NCI-H774 (cell line): ENCODE measurements at places on chromosomes 2 and 18.

DNA sequence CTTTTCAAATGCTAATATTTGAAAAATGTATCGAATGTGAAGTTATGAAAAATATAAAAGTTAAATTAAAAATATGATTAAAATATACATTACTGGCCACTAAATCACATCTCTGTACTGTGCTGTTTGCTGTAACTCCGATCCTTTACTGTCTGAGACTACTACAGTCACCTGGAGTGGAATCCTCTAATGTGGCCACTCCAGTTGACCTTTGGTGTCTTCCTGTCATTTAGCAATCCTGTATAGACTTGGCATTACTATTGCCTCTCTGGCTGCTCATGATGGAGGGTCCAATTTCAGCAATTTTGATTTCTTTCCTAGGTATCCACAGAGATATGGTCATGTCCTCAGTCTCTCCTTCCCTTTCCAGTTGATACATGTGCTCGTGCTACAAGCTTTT, 560.0 kb downstream of the CCDC85A start:
- no peak for DNase-seq

DNA sequence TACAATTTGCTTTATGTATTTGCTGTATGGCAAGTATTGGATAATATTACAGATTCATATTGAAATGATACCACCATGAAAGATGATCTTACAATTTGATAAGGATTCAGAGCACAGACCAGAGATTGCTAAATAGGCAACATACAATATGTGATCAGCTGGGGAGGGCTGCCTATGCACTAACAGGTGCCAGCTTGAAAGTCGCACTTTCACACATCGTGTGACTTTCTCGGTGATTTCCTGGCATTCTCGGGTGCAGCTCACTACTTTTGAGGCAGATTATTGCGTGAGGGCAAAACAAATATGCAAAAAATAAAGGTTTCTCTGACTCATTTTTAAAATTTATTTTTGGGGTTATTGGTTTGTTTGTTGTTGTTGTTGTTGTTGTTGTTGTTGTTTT, 36.0 kb downstream of the RBMS1 start:
- no peak for DNase-seq

DNA sequence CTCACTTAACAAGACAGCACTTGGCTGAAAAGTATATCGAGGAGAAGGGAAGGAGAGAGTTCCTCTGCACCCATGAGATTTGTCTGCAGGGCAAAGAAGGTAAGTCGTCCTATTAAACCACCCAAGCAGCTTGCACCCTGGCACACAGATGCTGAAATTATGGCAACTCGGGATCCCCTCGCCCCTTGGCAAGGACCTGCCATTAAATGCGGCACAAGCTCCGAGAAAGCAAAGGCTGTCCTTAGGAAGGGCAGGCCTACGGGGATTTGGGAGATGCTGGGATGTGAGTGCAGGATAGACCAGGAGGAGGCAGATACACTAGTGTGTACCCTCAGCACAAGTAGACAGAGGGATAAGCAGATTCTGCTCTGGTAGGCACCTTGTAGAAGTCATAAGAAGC, 191.5 kb downstream of the ALK start:
- no peak for DNase-seq

GRCh38 chr2:84830758-84831500, 50.0 kb downstream of the TRABD2A start:
- no peak for DNase-seq

DNA sequence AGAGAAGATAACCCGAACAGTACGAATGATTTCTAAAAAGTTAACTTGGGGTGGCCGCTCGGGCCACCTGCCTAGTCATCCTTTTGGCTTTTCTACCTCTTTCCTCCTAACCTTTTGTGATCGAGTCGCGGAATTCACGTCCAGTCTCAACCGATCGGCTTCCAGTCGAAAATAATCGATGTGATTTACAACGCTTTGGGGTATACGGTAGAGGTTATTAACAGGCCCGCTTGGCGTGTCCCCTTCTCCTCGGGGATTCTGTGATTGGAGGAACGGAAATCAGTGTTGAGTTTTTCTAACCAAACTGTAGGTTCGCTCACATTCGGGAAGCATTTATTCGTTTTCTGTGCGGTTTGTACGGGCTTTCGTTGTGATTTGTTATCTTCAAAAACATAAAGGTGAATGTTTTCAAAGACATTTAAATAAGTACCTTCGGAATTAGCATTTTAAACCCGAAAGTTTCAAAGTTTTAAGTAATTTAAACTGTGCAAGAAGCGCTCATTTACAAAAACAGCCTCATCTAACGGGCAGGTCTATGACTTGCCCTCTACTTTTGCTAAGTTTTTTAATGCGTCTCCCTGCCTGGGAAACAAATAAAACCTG, 588 bp upstream of the FOXI3 start:
- DNase-seq, result peak; percentile 6

DNA sequence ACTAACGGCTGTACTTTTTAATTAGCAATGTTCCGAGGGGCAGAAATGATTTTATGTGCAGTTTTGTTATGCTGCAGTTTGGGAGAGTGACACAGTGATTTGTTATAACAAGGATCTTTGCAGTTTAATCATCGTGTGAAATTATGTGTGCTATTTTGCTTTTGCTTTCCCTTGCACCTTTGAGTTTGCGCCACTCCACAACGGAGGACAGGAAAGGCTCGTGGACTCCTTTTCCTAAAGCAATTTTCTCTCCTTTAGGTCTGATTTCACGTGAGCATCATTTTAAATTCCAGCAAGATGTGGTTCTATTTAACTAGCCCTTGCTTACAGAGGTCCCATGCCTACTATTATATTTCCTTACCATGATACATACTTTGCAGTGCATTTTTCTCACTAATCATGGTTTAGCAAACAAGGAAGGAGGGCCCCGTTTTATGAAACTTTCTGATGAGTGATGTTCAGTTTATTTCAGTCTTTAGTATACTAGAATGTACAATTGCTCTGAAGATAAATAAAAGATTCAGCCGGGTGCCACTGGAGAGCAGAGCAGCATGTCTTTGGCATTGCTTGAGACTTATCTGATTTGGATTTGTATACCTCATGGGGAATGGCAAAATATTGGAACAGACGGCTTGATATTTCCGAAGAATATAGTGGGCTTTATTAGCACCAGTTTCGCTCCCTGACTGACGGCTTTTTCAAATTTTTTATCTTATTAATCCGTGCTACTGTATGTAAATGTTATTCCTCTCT, 528.2 kb upstream of the FANCL start:
- DNase-seq, result no peak

DNA sequence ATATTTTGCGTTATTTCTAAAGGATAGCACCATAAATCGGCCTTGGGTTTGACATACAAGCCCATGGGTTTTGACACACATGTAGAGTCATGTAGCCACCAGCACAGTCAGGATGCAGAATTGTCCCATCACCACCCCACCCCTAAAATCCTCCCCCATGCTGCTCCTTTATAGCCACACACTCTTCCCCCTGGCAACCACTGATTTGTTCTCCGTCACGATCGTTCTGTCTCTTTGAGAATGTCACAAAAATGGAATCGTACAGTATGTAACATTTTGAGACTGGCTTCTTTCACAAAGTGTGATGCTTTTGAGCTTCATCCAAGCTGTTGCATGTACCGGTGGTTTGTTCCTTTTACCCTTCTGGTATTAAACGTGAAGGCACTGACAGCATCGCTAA, 39.1 kb downstream of the CRACDL start:
- no peak for DNase-seq

DNA sequence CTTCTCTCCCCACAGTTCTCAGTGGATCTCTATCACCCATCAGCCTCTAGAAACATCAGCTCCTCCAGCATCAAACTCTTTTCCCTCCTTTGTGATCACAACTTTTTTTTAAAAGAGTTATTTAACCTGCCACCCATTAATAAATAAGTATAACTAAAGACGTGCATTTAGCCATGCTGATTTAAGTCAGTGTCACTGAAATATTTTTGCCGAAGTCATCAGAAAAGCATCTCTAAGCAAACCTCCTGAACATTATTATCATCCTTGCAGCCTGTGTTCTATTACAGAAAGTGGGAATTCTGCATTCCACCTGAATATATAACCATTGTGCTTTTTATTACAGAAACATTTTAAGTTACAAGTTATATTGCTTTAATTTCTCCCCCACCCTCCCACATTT, 106.2 kb upstream of the ARHGAP28 start:
- no peak for DNase-seq

DNA sequence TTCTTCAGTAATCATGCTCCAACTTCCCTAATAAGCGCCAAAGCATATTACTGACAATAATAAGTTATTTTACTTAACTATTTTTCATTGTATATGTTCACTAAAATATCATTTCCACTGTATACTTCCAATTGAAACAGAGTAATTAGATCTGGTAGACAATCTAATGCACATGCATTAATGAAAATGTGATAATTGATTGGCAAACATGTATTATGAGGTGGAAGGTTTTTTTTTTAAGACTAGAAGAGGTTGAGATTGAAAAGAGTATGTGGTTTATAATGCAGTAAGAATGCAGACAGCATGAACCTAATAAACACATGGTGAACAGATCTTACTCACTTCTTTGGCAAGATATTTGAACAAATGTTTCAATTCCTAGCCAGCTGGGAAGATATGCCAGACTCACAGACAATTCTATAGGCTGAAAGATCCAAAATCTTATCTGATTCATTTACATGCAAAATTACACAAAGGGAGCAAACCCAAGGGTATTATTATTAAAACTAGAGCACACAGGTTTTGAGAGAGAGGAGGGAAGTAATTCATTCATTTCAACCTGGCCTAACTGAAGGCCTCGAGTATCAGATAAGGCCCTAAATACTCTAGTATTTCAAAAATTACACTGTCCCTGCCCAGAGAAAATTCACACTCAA, 2.8 kb downstream of the NCKAP1 start:
- DNase-seq, result no peak

- DNase-seq, result no peak
These were observed 8.7 kb downstream of the FAM178B start for GRCh38 chr2:96977631-96978195.

DNA sequence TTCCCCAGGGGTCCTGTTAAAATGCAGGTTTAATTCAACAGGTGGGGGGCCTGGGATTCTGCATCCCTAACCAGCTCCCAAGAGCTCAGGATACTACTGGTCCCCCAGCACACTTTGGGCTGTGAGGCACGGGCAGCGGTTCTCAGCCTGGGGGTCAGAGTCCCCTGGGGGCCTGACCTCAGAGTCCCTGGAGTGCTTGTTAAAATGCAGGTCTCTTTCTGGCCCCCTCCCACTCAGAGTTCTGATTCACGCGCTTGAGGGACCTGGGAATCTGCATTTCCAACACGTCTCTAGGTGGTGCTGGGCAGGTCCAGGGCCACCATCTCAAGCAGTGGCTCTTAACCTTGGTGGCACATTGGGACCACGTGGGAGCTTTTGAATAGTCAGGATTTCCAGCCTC, 2.8 kb upstream of the OTOS start:
- no peak for DNase-seq

- peak; percentile 50 for DNase-seq
These were observed 1.9 kb downstream of the MEX3C start for GRCh38 chr18:51195451-51196117.

DNA sequence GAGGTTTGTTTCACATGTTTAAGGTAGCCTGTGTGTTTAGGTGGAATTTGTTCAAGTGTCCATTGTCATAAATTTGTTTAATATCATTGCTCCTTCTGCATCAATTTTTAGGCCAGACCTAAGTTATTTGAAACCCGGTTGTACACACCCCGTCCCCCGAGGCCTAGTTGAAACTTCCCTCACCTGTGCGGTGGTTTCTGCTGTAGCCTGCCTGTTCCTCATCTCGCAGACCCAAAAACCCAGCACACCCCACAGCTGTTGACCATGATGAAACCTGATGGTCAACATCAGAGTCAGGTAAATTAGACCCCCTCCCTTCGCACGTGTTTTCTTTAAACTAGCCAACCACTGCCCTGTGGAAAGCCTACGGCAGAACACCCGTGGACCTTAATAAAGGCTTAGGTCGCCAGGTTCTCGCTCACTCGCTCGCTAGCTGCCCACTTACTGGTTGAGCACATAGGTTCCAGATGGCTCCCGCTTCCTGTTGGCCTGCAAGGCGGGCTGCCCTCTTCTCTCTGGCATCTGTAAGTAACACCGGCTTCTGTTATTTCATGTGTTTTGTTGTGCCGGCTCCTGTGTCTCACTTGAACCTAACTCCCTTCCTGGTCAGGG, 64.4 kb downstream of the EML6 start:
- DNase-seq, result no peak

DNA sequence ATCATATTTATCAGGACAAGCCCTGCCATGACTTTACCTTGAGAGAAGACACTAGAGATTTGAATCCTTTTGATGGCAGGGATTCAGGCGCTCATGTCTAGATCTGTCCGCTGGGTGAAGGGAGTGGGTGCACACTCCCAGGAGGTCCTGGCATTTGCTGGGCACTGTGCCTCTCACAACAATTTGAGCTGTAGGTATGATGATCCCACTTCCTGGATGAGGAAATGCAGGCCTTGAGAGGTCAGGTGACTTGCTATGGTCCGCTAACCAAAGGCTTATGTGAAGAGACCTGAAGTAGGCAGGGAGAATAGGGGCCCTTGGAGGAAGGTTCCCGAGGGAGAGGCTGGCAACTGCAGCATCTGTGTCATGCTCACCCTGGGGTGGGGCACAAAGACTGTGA, 206.1 kb downstream of the HAUS1 start:
- DNase-seq, result no peak

- DNase-seq, result no peak
These were observed 78.3 kb downstream of the SKA1 start for GRCh38 chr18:50453014-50453680.

DNA sequence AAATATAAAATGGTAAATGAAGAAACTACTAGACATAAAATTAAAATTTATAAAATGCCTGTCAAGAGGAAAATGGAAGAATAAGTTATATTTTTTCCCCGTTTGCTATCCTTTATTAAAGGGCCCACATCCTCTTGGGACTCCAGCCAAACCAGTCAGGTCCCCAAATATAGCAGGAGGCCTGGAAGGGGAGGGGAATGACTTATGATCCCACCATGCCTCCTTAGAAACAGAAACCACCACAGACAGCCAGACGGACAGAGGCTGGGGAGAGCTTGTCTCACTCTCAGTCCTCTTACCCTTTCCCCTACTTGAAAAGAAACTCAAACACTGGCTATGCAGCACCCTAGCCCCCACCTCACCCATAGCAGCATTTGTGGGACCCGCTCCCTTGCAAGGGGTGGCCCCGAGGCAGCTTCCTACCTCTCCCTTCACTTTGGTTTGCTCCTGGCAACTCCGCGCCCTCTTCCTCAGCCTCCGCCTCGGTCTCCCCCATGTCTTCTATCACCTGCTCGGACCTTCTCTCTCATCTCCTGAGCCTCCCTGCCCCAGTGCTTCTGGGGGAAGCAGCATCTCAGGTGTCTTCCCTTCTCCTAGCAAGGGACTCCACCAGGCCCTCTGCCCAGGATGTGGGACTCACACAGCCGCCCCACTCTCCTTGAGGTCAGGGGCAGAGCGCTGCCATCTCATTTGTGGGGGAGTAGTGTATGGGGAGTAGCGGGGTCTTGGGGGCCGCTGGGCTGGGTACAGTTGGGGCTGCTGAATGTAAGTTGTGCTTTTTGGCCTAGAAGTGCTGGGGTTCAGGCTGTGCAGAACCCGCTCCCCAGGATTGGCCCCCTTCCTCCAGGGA, 37.4 kb upstream of the ANKRD62 start:
- no peak for DNase-seq
